ENCODE measurements at places on chromosomes 3 and 15.

DNA sequence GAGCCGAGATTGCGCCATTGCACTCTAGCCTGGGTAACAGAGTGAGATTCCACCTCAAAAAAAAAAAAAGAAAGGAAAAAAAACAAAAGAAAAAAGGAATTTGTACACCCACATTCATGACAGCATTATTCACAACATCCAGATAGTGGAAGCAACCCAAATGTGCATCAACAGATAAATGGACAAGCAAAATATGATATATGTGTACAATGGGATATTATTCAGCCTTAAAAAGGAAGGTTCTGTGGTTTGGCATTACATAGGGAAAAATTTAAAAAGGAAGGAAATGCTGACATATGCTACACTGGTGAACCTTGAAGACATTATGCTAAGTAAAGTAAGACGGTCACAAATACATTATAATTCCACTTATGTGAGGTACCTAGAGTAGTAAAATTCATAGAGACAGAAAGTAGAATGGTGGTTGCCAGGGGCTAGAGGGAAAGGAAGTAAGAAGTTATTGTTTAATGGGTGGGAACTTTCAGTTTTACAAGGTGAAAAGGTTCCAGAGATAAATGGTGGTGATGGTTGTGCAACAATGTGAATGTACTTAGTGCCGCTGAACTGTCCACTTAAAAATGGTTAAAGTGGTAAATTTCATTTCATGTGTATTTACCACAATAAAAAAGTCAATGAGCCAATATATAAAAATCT is 118.5 kb downstream of the MYLK start:
- DNase-seq, result no peak

GRCh38 chr3:143332026-143332425 is 212.5 kb downstream of the CHST2 start:
- DNase-seq, result no peak

GRCh38 chr3:56800130-56800831 is 1.5 kb downstream of the ARHGEF3 start:
- DNase-seq, result no peak

DNA sequence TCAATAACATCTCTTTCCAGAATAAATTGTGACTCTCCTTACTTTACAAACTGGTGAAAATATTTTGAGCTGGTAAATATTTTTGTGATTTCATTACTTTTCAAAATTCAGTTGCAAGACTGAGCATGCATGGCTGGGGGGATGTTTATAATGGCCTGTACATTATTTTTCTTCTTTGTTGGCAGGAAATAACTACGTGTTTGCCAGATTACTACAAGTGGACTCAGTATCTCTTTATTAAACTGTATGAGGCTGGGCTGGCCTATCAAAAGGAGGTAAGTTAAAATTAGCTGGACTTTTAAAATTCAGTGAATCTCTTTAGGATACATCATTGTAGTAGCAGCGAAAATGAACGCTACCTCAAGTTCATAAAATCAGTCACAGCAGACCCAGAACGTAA is 58.3 kb downstream of the LARS2 start:
- no peak for DNase-seq

GRCh38 chr3:11300970-11301369 is 28.8 kb downstream of the ATG7 start:
- DNase-seq, result no peak

DNA sequence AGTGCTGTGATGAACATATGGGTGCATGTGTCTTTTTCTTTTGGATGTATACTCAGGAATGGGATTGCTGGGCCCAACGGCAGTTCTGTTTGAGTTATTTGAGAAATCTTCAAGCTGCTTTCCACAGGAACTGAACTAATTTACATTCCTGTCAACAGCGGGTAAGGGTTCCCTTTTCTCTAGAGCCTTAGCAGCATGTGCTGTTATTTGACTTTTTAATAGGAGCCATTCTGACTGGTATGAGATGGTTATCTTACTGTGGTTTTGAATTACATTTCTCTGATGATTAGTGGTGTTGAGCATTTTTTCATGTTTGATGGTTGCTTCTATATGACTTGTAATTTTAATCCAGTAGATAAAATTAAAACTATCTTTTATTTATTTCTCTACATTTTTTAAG is 1168.6 kb upstream of the ALCAM start:
- no peak for DNase-seq

GRCh38 chr15:50911621-50912020 is 3.1 kb downstream of the AP4E1 start:
- no peak for DNase-seq

- DNase-seq, result no peak
Measured at GRCh38 chr3:52670621-52671521, 14.8 kb downstream of the PBRM1 start.

DNA sequence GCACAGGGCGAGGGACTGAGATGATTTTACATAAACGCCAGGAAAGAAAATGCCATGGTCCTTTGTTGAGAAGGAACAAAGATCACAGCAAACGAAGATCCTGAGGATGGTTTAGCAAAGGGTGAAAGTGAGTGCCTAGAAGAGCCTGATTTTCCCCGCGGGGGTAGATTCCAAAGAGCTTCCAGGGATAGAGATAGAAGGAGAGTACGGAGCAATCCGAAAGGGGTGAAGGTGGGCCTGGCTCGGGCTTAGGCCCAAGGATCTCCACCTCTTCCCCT is 977 bp downstream of the CDC25A start:
- no peak for DNase-seq

DNA sequence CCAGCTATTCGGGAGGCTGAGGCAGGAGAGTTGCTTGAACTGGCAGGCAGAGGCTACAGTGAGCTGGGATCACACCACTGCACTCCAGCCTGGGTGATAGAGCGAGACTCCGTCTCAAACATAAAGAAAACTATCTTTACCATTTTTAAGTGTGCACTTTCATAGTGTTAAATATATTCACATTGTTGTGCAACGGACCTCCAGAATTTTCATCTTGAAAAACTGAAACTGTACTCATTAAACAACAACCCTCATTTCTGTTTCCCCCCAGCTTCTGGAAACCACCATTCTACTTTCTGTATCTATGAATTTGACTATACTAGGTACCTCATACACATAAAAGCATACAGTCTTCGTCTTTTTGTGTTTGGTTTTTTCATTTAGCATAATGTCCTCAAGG is 375.1 kb downstream of the SHQ1 start:
- no peak for DNase-seq

DNA sequence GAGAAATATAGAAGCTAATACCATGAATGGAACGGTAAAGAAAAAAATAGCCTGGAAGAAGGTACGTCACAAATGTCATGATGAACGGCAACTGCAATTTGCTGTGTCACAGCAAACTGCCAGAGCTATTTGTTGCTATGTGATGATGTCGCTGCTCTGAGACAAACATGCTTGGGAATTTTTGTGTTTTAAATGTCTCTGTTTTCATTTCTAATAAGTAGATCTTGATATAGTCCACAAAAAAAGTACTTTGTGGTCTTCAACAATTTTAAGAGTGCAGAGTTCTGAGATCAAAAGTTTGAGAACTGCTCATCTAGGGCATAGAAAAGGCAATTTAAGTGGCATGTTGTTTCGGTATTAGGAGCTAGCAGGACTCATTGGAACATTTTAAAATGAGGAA is 4.3 kb upstream of the NR1D2 start:
- DNase-seq, result no peak

DNA sequence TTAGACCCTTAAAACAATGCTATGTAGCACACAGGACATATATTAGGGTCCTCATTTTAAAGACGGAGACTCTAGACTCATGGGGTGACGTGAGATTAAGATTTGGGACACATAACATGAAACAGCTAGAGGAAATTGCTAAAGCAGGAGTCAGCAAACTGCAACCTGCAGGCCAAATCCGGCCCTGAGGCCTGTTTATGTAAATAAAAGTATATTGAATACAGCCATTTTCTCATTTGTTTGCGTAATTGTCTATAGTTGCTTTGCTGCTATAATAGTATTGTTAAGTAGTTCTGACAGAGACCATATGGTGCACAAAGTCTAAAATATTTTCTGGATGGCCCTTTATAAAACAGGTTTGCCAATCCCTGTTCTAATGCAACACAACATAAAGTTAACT is 115.5 kb downstream of the TMCO5A start:
- DNase-seq, result no peak

GRCh38 chr3:58495101-58495500 is 3.2 kb downstream of the KCTD6 start:
- no peak for DNase-seq

DNA sequence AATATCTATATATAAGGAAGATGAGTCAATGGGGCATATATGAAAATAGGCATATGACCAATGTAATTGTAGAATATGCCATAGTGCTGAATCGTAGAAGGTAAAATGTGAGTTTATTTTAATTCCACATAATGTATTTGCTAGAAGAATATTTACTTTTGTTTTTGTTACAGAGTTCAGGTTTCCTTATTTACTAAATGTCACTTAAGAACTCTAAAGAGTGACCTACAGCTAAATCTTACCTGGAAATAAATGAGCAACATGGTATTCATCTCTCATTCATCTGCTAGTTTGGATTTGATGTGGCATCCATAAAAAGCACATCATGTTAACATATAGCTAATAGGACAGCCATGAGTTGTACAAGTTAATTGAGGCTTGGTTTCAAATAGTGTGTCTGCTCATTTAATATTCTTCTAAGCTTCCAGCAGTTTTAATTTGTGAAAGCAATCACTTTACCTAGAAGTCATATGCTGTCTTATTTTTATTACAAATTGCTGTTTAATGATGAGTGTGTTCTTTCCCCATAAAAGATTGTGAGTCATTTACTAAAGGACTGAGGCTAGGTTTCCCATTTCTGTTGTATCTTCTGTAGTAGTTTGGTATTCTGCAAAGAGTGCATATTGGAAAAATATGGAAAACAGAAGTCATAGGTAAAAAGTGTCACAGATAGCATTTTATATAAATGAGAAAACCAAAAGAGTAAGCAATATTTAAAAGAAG is 222.1 kb upstream of the POU1F1 start:
- no peak for DNase-seq

- no peak for DNase-seq
Measured at GRCh38 chr3:144501467-144501866, 529.8 kb downstream of the DIPK2A start.

- peak; percentile 23 for DNase-seq
Measured at GRCh38 chr3:188993181-188993580, 178.6 kb upstream of the TPRG1 start.

GRCh38 chr3:149781211-149781610 is 11.1 kb downstream of the ANKUB1 start:
- no peak for DNase-seq

DNA sequence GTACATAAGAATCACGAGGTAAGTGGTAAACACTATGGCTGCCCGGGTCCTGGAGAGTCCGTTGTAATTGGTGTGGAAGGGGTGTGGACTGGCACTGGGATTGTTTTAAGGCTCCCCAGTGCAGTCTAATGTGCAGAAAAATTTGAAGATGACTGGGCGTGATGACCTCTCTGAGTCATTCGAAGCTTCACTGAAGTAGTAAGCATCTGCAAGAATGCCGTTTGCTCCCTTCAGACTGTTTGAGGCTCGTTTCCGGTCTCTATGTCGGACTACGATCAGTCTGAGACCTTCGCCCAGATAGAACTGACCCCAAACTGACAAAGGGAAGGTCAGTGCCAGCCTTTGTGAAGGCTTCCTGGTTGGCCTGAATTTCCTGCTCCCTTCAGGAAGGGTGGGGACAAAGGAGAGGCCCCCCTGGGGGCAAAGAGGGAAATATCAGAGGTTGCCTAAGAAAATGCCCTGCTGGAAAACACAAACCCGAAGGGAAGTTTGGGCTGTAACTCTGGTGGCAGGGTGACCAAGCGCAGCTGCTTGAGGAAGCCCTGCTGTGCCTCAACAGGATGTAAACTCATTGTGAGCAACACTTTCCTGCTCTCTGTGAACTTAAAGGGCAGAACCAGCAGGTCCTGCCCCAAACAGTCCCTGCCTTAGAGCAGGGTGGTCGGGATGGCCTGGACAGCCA is 34.6 kb downstream of the BTD start:
- no peak for DNase-seq

DNA sequence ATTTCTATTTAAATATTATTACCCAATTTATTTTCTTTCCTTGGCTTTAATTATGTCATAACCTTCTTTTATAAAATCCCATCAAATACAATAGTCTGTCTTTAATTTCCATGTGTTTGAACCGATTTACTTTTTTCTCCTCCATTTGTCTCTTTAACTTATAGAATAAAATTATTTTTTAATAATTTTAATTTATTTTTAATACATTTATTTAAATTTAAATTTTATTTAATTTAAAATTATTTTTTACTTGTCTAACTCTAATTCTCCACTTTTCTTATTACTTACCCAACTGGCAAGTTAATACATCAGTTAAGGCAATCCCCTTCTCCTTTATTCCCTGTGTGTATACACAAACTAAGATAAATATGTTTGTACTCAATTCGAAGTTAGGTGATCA is 817.6 kb upstream of the NR2F2 start:
- DNase-seq, result no peak

- no peak for DNase-seq
Measured at GRCh38 chr3:31218082-31218481, 314.6 kb upstream of the STT3B start.

- DNase-seq, result no peak
Measured at GRCh38 chr3:138253609-138254008, 66.5 kb downstream of the ARMC8 start.

DNA sequence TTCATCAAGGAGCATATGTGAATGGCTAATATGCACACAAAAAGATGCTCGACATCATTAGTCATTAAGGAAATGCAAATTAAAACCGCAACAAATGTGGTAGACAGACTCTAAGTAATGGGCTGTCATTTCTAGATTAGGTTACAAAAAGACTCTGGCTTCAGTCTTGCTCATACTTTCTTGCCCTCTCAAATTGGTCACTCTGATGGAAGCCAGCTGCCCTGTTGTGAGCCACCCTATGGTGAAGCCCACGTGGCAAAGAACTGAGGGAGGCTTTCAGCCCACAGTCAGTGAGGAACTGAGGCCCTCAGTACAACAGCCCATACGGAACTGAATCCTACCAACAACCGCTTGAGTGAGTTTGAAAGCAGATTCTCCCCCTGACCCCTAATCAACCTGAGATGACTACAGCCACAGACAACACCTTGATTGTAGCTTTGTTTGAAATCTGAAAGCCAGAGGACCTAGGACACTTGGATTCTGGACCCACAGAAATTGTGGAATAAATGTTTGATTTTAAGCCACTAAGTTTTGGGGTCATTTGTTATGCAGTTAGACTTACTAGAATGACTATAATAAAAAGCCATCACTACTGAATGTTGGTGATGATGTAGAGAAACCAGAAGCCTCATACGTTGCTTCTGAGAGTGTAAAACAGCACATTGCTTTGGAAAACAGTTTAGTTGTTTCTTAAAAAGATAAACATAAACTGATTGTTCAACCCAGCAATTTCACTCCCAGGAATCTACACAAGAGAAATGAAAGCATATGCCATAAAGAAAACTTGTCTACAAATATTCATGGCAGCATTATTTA is 45.7 kb downstream of the EHHADH start:
- DNase-seq, result no peak

- DNase-seq, result no peak
Measured at GRCh38 chr3:164851905-164852304, 226.4 kb downstream of the SI start.

GRCh38 chr15:51016615-51017014 is 78.1 kb downstream of the TNFAIP8L3 start:
- DNase-seq, result no peak

Data from cerebellum (tissue), 4 donors.